ENCODE measurements at places on chromosomes 3 and 15.

- DNase-seq = no peak
Observed at GRCh38 chr15:81317642-81318017, 6.3 kb downstream of the STARD5 start.

GRCh38 chr3:152096280-152096906, 172.3 kb upstream of the MBNL1 start:
- no peak for DNase-seq

GRCh38 chr3:43465109-43465508, 156.7 kb downstream of the ANO10 start:
- no peak for DNase-seq

DNA sequence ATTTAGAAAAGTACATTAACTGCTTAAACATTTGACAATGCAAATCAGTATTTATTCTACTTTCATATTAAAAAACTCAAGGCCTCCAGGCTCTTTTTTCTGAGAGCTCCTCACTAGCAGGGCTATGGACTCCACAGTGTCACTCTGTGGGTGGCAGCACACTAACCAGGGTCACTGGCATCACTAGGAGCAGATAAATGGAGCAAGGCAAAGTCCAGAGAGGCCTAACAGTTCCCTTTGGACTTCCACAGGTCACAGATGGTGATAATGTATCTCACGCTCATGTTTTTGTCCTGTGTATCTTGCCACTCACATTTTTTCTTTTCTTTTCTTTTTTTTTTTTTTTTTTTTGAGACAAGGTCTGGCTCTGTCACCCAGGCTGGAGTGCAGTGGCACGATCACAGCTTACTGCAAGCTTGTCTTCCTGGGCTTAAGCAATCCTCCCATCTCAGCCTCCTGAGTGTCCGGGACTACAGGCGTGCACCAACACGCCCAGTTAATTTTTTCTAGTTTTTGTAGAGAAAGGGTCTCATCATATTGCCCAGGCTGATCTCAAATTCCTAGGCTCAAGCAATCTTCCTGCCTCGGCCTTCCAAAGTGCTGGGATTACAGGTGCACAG, 7.8 kb downstream of the SPG21 start:
- no peak for DNase-seq

DNA sequence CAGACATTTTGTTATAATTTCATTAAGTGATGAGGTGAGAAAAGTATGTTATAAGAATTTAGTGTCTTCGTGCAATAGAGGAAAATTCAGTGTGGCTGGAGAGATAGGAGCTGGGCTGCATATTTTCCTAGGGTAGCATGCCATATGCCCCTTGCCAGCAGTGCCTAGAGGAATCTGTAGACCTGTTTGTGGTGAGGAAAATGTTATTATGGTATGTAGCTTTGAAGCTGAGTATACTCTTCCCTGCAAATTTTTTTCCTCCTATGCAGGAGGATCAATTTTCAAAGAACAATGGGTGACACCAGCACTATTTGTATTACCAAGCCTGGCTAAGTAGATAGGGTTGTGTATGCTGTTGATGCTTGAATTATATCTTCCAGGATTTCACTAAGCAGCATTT, 200.6 kb downstream of the EDEM1 start:
- DNase-seq = no peak

- no peak for DNase-seq
Observed at GRCh38 chr3:183743231-183743630, 45.6 kb downstream of the YEATS2 start.

- DNase-seq = no peak
Observed at GRCh38 chr3:133054586-133054985, 16.4 kb downstream of the TMEM108 start.

GRCh38 chr3:138939561-138940241, 7.2 kb downstream of the FOXL2 start:
- DNase-seq = no peak

GRCh38 chr15:49174902-49175301, 4.9 kb downstream of the GALK2 start:
- DNase-seq = no peak

GRCh38 chr3:12275974-12276650, 12.8 kb upstream of the PPARG start:
- no peak for DNase-seq

DNA sequence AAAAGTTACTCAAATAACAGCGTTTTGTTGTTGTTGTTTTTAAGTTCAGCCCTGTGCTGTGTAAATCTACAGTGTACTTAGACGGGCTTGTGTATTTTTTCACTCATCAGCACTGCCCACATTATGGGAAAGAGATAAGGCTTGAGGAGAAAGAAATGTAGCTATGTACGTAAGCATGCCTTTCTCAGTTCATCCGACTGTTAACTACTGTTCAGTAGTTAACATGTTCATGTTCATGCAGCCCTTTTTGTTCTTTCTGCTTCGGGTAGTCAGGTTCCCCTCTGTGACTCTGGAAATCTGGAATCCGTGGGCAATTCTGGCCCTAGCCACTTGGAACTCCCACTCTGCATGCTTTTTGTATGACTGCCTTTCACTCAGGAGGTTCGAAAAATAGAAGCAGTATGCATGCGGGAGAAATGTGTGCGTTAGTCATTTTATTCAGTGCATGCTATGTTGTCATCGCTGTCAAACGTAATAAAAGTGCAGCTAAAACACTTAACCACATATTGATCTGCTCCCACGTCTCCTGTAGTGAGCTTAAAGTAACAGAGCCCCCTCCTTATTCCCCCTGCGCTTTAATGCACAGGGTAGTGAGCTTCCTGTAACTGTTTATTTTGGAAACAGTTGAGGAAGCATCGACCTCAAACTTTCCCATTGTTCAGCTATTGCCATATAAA, 283.1 kb upstream of the NR2F2 start:
- no peak for DNase-seq

- no peak for DNase-seq
Observed at GRCh38 chr3:15206662-15207576, 873 bp downstream of the CAPN7 start.

GRCh38 chr3:121943431-121943830, 49.2 kb downstream of the SLC15A2 start:
- DNase-seq = no peak

GRCh38 chr3:196736670-196737374, 2.8 kb upstream of the PAK2 start:
- no peak for DNase-seq

DNA sequence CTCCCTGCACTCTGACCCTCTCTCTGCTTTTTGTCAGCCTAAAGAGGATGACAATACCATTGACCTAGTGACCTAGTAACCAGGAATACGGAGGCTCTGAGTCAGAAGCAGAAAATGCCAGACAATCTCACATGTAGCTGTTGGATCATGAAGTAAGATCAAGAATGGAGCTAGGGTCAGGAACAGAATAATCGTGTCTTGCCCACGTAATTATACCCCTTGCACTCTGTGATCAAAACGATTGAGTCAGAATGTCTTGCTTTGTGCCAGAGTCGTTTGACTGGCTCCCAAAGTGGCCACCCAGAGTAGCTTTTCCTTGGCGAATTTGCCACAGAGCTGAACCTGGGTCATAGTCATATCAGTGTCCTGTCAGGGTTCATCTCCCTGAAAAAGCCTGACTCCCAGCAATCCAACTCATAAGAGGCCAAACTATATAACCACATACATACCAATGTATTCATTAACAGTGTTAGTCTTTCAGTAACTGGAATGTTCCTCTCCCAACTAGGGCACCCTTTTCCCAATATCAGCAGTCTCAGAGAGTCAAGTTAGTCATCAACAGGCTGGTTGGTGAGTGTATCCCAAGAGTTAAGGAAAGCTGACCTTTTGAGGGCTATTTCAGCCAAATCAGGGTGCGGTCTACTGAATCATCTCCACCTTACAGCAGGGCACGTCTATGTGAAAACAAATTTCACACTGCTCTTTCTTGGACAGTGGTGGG, 5.0 kb upstream of the CDV3 start:
- DNase-seq = no peak

DNA sequence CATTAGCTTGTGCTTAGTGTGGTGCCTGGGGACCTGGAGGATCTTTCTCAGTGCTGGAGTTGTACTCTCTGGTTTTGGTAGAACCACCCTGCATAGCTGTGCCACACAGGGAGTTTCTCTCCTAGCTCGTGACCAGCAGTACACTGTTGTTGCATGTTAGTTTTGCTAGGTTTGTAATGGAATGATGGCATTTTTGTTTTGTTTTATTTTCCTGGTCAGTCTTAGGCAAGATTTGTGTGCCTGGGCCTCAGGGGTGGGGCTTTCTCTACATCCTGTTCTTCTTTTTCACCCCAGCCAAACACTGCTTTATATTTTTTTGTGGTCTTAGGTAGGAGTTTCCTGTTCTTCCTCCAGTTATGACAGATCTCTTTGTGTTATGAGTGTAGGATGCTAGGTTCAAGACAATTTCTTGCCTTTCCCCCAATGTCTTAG, 534.5 kb upstream of the KCNMB2 start:
- no peak for DNase-seq

DNA sequence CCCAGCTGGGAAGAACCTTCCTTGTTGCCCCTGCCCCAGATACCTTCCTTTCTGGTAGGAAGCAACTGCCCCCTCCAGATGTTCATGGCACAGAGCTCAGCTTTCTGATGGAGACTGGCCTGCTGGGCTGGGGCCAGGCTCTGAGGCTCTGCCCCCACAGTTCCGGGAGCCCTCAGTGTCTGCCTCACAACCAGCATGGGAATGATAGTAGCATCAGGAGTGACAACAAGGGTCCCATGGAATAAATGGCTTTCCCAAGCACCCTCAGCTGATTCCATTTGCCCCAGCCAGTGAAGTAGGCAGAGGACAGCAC, 65.6 kb upstream of the IQSEC1 start:
- DNase-seq = no peak

- no peak for DNase-seq
Observed at GRCh38 chr3:52636673-52637072, 49.0 kb downstream of the PBRM1 start.
